HFF-Myc (cell line): ENCODE measurements at places on chromosomes 11 and 22.

DNA sequence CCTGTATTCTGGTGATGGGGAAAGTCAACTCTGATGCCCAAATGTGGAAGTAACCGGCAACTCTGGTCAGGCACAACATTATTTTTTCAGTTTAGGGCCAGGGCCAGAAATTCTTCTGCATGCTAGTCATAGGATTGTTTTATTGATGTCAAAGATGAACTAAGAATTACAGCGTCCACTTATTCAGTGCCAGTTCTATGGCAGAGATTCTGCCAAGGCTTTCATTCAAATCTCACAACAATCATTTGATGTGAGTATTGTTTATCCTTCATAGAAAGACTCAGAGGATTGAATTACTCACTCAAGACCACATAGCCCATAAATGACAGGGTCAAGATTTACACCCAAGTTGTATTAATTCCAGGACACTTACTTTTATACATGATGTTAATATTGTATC lies 87.7 kb downstream of the TMPRSS5 start:
- no peak for DNase-seq

DNA sequence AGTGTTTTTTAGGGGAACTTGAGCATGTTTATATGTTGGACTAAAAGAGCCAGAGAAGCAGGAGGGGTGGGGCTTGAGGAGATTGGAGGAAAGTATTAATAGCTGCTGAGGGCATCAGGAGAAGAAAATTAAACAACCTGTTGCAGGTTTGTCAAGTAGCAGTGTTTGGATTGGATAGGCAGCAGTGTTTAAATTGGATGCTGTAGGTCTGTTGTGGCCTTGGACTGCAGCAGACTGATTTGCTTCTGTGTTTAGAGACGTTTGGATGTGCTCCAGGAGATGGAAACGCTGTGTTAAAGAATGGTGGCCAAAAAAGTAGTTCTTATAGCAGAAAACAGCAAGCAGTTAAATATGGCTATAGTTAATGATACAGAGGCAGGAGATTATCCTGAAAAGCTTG lies 5.7 kb downstream of the EIF3L start:
- no peak for DNase-seq

GRCh38 chr11:7589861-7590260 lies 76.1 kb downstream of the PPFIBP2 start:
- no peak for DNase-seq

GRCh38 chr11:7904917-7905316 lies 26.2 kb downstream of the OR10A6 start:
- DNase-seq: no peak

DNA sequence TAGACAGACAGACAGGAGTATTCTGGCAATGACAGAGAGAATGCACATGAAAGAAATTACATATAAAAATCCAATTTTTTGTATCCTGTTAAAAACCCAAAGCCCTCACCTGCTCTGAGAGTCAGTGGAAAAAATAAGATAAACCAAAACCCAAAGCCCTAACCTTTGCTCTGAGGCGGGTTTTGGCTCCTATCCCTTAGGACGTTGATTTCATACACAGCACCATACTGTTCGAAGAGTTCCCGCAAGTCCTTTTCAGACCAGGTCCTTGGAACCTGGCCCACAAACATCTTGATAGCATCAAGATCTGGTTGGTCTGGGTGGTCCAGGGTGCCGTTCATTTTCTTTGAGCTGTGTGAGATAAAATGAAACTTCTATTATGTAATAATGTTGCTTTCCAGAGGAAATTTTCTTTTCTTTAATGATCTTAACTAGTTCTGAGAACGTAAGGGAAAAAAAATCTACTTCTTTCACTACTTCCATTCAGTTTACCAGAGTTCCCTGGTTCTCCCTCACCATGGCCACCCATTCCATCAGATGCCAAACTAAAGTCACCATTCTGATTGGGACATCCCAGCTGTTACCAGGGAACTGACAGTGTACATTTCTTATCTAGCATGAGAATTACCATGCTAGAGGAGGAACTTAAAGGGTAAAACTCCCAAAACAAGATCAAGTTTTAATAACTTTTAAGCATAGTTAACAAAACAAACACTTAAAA lies 39.9 kb upstream of the RAPSN start:
- DNase-seq: no peak

- DNase-seq: no peak
These were observed 32.2 kb upstream of the SESN3 start for GRCh38 chr11:95262994-95263765.

GRCh38 chr11:83864412-83865057 lies 578.4 kb upstream of the CCDC90B start:
- no peak for DNase-seq

DNA sequence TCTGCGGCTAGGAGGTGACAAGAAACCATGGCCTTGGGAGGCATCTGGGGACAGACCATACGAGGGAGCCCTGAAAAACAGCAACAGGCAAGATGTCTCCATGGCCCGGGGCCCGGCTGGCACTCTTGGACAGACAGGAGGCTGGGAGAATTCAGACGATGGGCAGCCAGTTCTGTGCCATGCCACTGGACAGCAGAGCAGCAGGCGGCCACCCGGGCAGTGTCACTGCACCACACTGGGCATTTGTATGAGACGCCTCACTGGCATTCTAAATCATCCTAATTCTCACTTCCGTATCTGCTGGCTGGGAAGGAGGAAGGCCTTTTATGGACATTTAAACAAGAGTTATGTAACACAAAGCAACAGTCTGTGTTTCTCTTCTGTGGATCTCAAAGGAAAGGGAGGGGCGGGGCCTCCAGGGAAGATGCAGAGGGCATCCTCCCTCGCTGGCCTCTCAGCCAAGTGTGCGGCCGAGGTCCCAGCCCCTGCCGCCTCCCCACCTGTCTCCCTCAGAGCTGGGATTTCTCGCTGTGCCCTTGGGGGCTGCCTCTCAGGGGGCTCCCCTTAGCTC lies 350.3 kb downstream of the SHANK2 start:
- DNase-seq: no peak

DNA sequence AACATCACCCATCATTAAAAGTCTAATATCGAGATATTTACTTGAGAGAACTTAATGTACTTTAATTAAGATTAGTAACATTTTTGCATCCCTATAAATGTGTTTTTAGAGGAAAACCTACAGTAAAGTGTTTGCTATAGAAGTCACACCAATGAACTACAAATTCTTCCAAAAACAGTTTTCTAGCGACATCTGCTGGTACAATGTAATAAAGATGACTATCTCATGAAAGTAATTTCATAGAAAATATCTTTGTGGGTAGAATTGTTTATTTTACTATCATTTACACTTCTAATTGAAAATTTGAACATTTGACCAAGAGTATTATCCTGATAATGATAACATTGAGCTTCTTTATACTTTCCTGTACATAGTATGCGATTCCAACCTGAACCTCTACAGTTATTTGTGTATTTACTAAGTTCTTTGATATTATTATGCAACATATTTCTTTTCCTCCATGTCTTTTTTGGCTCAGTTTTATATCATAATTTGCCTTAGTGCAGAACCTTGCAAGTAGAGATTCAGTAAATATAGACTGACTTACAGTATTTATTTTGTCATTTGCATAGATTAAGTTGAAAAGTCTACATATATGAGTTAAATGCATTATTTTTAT lies 252.7 kb downstream of the TMEM135 start:
- DNase-seq: peak; percentile 37

- DNase-seq: no peak
These were observed 40.0 kb downstream of the ZC3H12C start for GRCh38 chr11:110133160-110133559.

GRCh38 chr11:102368472-102368871 lies 21.5 kb downstream of the BIRC2 start:
- DNase-seq: no peak

- no peak for DNase-seq
These were observed 8.1 kb downstream of the TANGO2 start for GRCh38 chr22:20028855-20029549.

GRCh38 chr22:40560551-40560950 lies 76.0 kb downstream of the MRTFA start:
- DNase-seq: peak; percentile 12

DNA sequence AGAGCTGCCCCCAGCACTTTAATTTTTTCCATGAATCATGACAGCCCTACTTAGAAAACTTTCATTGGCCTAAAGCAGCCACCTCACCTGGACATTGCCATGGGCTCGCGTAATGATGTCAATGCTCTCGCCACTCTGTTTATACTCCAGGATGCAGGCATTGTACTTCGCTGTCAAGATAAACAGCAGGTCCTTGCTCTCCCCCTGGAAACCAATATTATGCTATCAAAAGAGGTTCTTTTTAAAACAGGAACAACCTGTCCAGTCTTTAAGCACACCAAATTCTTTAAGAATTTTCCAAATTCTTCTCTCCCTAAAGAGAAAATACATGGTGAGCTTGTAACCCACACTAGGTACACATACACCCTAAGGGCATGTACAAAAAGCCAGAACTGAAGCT lies 3.0 kb downstream of the DDB1 start:
- no peak for DNase-seq

DNA sequence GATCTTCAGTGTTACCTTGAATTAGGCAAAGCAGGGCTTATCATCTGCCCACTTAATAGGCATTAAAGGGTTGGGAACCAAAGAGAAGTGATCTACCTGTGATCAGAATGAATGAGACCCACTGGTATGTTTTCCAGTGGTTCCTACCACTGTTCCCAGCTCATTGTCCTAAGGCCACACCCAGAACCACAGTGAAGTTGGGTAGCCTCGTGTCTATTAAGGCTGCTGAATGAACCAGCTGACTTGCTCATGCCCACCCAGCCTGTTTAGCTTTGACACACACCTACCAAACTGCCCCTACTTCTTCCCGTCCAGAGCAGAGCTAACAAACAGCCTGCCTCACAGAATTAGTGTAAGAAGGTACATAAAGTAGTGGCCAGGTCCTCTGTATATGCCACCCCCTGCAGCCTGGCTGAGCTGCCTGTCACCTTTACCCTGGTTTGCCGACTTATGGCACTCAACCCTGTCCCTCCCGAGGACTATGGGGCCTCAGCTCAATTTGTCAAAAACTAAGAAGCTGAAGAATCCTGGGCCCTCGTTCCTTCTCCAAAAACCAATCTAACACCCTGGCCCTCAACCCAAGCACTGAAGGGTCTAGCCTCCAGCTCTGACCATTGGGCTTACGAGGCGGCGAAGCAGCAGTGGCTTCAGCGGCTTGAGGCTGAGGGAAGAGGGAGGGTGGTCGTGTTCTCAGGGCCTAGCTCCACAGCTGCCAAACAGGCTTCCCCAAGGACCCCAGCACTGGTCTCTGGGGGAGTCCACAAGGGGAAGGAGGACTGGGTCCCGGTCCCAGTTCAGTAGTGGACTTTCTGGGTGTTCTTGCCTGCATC lies 9.8 kb downstream of the UCP2 start:
- DNase-seq: no peak

DNA sequence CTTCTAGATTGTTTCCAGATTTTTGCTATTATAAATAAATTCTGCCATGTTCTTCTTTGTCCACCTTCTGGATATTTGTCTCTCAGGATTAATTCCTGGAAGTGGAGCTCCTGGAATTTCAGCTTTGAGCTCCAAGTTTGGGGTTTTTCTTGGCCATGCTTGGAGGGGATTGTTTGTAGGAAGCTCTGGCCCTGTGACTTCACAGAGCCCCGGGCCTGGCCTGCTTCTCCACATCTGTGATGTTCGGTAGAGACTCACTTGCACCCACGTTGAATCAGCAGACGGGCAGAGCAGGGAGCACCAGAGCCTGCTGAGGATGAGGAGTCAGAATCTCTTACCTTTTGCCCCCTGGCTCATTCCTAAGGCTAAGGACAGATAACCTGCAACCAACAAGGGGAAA lies 35.7 kb downstream of the LRRC32 start:
- no peak for DNase-seq

GRCh38 chr11:35147235-35147634 lies 8.3 kb downstream of the CD44 start:
- no peak for DNase-seq

DNA sequence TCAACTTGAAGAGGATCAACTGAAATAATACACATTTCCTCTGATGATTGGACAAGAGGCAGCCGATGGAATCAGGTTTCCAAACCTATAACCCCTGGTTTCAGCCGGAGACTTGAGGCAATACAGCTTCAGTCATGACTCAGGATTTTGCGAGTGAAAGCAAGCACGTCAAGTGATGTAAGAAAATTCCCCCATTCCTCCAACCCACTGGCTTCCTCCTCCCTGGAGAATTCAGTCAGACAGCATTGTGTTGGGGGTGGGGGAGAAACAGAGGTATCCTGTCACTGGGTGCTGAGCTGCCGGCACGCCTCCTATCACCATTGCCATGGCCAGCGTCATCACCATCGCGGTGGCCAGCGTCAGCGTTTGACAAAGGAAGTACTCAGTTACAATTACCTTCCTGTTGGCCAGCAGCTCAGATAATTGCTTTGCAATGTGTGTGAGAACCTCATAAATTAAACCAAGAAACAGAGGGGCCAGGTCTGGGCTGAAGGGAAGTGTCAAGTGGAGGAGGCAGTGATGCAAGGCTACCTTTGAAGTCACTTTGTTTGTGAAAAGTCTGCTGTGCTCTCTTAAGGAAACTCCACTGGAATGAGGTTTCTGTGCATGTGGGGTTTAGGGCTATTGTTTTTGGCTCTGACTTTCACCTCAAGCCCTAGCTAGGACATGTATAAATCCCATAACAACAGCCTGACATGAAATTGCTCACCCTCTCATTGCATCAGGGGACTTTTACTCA lies 50.2 kb downstream of the LIF start:
- DNase-seq: peak; percentile 98
